Hematopoietic multipotent progenitor cell treated with erythropoietin and hydrocortisone succinate and interleukin-3 and kit ligand, for 15 days (in vitro differentiated cells): ENCODE measurements at places on chromosomes 1 and 21.

DNA sequence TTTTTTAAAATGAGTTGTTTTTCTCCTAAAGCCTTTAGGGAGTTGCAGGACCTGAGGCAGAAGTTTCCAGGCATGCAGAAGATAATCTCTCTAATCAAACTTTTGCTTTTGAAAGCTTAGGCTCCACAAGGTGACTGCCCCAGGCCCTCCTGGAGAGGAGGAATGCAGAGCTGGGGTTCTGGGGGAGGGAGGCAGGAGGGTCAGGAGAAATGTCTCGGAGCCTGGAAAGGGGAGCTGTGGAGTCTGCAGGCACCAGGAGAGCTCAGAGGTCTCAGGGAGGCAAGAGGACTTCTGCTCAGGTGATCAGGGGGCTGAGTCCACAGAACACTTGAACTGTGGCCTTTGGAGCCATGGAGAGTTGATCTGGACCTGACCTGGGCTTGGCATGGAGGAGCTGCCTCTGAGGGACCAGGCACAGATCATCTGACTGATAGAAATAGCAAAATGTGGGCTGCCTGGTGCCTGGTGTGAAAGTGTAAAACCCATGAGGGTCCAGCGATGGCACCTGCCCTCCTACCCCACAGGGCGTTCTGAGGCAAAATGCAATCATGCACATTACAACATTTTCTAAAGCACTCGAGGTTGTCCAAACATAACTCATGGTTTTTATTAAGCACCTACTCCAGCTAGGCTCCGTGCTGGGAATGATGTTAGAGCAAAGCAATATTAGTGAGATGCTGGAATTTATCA lies 10.0 kb upstream of the ABCG1 start:
- no peak for DNase-seq

- no peak for DNase-seq
These were observed 100.7 kb upstream of the TSPAN2 start for GRCh38 chr1:115189814-115190539.

DNA sequence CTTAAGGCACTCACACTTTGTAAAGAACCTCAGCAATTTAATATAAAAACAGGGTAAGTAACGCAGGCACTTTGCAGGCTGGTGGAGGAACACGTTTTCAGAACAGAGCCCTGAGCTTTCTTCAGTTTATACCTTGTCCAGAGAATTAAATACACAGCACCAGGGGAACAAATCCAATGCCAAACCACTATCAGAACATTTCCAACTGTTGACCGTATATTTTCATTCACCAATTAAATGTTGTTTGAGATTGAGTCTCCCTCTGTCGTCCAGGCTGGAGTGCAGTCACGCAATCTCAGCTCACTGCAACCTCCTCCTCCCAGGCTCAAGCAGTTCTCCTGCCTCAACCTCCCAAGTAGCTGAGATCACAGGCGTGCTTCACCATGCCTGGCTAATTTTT lies 29.7 kb downstream of the CLSTN1 start:
- no peak for DNase-seq

- DNase-seq, result no peak
These were observed 16.4 kb downstream of the COL9A2 start for GRCh38 chr1:40300651-40301050.

DNA sequence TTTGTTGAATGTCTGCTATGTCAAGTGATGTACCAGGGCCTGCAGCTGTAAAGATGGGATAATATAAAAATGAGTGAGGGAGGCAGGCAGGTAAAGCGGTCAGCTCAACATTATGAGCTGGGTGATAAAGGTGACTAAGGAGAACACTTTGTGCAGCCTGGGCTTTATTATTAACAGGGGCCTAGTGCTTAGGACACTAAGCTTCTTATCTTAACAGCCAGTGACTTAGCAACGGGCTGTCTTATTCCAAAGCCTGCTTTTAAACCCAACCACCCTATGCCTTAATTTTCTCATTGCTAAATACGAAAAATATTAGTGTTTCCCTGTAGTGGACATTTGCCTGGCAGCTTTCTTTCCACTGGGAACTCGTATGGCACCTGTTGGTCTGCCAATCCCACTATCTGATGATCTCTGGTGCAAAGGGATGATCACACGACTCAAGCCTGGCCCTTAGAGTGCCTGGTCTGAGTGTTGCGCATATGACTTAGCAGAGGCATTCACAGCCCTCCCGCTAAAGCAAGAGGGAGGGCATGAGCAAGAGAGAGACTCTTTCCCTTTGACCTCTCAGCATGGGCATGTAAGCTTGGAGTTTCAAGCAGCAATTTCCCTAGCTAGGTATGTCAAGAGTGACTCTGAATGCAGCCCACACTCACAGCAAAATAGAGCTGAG lies 98.6 kb upstream of the PAPPA2 start:
- DNase-seq, result no peak
